CD8-positive, alpha-beta memory T cell (primary cell): ENCODE measurements at places on chromosomes 2 and 18.

- no peak for DNase-seq
These were observed 11.4 kb downstream of the UBE2F start for GRCh38 chr2:237978058-237978712.

DNA sequence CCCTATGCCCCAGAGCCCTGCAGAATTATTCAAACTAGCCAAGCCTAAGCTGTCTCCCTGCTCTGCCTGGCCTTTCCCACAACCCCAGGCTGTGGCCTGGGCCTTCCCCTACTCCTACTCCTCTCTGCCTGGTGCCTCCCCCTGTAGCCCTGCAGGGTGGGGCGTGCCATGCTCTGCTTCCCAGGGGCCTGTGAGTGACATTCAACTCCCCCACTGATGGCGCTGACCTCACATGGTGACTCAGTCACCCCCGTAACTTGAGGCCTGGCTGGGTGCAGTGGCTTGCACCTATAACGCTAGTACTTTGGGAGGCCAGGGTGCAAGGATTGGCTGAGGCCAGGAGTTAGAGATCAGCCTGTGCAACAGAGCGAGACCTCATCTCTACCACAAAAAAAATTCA is 60.6 kb downstream of the KIF1A start:
- DNase-seq, result no peak

DNA sequence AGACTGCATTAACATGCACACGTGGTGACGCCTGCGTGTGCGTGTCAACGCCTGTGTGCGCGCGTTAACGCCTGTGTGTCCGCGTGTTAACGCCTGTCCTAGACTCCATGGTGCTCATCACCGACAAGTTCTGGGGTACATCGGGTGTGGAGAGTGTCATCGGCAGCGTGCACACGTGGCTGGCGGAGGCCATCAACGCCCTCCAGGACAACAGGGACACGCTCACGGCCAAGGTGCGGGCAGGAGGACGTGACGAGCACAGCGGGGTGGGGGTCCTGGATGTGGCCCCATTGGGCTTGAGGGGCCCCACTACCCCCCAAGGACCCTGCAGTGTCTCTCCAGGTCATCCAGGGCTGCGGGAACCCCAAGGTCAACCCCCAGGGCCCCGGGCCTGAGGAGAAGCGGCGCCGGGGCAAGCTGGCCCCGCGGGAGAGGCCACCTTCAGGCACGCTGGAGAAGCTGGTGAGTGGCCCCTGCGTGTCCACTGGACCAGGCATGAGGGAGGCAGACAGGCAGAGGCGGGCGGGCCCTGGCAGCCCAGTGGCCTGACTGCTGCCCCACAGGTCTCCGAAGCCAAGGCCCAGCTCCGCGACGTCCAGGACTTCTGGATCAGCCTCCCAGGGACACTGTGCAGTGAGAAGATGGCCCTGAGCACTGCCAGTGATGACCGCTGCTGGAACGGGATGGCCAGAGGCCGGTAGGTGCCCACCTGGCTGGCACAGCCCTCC is 29.2 kb downstream of the GPC1 start:
- peak; percentile 45 for DNase-seq

GRCh38 chr2:78418021-78418420 is 607.5 kb upstream of the REG3G start:
- no peak for DNase-seq
